ENCODE measurements at places on chromosomes 5 and 9.

GRCh38 chr5:55868846-55869245 is 17.7 kb downstream of the IL31RA start:
- no peak for DNase-seq

- no peak for DNase-seq
Measured at GRCh38 chr9:108783326-108783725, 72.5 kb downstream of the ACTL7B start.

GRCh38 chr5:58622936-58623871 is 40.3 kb downstream of the RAB3C start:
- no peak for DNase-seq

GRCh38 chr9:73165911-73166310 is 14.2 kb downstream of the ANXA1 start:
- no peak for DNase-seq

DNA sequence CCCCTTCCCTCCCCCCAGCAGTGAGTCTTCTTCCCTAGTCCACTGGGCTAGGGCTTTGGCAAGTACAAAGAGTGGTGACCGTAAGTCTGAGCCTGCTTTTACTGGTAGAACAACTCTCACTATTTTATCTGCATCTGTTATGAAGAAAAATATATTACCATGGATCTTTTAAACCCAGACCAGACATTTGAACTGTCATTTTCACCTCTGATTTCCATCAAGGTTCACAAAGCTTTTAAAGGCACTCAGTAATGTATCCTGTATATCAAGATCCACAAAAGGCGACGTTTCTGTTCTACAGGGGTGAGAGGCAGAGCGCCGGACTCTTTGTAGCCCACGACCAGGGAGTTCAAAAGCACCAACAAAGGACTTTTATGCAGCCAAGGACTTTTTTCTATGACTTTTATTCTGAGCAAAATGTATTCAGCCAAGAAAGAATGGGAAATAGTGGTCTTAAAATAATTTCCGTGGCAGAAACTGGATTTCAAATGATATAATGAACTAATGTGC is 388.3 kb downstream of the ANXA1 start:
- no peak for DNase-seq

DNA sequence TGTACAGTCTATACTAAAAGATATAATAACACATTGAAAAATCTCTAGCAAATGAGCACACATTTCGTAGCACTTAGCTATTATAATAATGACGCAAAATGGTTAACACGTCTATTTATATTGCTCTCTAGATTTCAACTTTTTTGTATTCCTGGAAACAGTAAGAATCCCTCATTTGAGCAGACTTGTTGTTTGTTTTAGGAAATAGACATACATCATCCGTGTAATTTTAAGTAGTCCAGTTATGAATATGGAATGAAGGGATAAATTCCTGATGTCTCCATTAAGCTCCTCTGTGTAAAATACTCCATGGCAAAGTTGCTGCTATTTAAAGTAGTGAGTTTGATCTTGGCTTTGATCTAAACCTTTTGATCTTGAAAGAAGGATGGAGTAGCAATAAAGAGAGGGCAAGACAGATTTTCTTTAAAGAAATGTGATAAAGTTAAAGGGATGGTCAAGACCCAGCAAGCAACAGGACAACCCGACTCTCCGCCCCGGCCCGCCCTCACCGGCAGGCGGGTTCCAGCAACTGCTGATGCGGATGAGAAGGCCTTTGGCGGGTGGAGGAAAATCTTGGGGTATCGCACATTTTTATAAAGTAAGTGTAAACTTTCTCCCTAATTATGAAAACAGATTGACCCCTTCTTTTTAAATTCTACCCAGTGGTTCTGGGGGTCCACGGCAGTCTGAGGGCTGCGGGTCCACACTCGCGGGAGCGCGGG is 277.4 kb downstream of the AOPEP start:
- peak; percentile 22 for DNase-seq

DNA sequence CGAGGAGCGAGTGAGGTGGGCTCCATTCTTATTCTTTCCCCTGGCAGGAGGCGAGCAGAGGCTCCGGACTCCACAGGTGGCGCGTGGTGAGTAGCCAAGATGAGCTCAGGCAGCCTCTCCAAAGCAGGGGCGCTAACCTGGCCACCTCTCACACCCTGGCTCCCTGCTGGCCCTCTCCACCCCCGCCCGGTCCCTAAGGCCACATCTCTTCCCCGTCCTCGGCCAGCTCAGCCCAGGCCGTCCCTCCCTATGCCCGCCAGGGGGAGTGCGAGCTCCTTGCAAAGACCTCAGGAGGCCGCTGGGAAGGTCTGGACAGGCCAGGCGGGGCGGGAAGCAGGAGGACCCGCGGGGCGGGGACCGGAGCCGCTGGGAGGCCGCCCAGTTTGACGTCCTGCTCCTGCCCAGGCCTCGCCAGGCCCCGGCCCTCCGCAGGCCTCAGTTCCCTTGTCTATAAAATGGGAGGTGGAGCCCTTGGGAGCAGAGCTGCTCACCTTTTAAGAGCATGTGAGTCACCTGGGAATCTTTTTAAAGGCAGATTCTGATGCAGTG is 46.3 kb upstream of the GGTA1 start:
- DNase-seq: peak; percentile 81

- no peak for DNase-seq
Measured at GRCh38 chr5:62783374-62784057, 204.9 kb downstream of the LRRC70 start.

DNA sequence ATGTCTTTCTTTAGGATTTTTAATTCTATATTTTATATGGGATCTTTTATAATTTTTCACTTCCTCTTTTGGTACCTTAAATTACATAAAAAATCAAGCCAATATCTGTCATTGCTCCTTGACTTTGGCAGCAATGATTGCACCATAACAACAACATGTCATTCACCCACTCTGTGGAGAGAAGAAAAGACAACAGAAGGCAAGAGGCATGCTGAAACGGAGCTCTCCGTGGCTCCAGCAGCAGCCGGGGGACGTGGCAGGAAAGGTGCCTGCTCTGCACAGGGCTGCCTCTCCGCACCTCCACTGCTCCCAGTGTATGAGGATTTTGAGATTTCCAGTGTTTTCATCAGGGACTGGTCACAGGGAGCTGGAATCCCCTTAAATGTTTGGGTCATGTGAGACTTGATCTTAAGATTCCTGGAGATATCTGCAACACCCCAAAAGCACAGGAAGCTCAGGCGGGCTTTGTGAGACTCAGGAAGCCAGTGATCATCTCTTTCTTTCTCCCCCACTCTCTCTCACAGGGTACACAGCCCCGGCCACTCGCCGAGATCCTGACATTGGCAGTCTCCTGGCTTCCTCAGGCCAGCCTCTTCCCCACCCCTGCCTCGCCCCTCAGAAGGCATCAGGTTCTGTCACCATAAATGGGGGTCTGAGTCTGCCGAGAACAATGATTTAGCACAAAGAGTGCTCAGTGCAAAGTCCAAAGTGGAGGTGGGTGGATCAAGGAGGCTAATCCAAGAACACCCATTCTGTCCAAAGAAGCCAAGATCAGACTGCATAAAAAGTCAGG is 74.6 kb downstream of the ACTL7B start:
- DNase-seq: no peak

DNA sequence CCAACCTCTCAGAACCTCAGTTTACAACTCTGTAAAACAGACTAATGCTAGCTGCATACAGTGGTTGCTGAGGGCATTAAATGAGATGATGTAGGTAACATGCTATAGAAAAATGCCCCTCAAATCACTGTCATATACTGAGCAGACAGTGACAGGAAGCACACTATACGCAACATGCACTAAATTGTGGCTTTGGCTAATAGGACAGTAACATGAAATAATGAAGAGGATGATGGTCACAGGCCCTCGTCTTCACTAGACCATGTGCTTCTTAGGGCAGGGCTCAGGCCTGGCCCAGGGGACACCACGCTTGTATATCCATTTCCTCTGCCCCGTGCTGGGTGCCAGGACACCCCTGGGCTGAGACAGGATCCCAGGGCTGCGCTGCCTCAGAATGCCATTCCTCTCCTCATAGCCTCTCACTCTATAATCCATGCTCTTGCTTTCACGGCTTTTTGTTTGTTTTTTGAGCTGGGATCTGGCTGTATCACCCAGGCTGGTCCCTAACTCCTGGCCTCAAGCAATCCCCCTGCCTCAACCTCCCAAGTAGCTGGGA is 18.9 kb downstream of the CSF1R start:
- DNase-seq: no peak

- DNase-seq: no peak
Measured at GRCh38 chr5:132198571-132198970, 29.1 kb downstream of the P4HA2 start.

DNA sequence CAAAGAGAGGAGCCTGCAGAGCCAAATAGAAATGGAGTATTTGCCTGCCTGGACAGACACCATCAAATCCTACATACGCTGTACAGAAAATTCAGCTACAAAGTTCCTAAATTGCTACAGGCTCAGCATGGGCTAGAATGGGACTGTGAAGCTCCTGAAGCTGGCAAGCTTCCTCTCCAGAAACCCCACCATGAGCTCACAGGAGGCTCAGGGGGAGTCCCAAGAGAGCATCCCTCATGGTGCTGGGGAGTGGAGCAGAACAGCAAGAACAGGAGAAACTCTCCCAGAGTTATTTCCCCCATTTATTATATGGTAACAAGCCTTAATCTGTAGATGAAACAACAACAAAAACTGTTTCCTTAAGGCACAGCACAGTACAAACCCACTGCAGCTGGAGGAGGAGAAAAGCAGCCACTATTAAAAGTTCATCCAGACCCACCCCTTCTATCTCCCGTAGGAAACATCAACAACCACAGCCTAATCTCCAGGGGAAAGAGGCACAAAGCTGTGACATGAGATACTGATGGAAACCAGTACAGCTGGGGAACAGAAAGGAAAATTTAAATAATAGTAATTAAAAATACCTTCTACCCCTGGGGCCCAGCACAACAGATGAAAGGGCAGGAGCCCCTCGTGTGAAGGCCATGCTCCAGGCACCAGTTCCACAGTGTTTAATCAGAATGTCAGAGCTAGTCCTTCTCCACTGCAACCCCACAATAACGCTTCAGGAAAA is 548.5 kb downstream of the MTRR start:
- DNase-seq: no peak

DNA sequence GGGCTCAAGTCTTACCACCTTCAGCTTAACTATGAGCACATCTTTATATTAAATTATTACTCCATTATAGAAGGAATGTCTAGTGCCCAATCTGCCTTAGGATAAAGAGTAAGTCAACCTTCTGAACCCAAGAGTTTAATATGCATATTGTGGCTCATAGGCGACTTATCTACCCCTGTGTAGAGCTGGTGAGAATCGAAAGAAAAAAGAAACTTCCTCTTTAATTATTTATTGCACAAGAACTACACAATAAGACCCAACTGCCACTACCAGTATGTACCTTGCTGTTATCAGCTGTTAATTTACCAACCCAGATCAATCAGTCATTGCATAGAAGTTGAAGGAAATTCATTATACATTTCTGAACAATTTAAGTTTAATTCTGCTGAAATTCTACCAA is 329.1 kb upstream of the SLC24A2 start:
- no peak for DNase-seq

DNA sequence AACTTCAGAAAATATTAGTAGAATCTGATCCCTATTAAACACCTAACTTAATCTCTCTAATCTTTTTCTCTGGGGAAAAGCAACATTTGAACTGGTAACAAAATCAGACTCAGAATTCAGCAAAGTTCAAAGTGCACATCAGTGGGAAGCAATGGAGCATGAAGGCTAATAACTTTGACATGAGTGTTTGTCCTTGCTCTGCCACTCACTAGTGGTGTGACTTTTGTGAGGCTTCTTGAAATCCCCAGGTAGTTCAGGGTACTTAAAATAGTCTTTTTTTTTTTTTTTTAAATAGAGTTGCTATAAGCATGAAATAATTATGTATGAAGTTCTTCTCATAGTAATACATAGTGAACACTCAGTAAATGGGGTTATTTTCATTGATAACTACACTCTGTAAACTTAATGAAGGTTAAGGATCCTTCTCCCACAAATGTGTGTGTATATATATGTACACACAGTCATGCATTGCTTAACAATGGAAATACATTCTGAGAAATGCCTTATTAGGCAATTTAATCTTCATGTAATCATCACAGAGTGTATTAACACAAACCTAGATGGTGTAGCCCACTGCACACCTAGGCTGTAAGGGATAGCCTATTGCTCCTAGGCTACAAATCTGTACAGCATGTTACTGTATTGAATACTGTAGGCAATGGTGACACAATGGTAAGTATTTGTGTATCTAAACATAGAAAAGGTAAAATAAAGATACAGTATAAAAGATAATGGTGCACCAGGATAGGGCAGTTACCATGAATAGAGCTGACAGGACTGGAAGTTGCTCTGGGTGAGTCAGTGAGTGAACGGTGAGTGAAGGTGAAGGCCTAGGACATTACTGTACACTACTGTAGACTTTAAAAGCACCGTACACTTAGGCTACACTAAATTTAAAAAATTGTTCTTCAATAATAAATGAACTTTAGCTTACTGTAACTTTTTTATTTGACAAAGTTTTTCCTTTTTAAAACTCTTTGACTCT is 73.3 kb upstream of the HMHB1 start:
- DNase-seq: no peak

DNA sequence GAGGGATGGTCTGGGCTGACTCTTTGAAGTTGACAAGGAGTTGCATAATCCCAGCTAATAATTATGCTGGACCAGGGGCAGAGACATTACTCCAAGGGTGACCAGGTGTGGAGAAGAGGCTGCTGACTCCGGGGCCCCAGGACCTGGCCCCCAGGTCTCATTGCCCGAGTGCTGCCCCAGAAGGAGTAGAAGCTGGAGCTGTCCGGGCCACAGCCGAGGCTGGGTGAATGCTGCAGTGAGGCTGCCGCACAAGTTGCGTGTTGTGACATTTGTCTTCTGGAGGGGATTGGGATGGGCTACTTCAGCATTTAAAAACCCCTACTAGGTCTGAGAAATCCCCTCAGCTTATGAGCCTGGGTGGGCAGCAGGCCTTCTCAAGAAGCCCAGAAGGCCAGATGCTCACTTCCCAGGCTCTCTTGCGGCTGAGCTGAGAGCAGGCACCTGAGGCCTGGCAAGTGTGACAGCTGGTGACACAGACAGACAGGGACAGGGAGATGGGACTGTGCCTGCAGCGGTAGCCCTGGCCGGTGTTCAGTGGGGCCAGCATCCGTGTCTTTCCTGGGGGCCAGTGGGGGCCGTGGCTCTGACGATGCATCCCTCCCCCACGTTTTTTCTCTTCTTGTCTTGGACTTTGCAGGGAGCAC is 122.8 kb downstream of the KCNIP1 start:
- no peak for DNase-seq

DNA sequence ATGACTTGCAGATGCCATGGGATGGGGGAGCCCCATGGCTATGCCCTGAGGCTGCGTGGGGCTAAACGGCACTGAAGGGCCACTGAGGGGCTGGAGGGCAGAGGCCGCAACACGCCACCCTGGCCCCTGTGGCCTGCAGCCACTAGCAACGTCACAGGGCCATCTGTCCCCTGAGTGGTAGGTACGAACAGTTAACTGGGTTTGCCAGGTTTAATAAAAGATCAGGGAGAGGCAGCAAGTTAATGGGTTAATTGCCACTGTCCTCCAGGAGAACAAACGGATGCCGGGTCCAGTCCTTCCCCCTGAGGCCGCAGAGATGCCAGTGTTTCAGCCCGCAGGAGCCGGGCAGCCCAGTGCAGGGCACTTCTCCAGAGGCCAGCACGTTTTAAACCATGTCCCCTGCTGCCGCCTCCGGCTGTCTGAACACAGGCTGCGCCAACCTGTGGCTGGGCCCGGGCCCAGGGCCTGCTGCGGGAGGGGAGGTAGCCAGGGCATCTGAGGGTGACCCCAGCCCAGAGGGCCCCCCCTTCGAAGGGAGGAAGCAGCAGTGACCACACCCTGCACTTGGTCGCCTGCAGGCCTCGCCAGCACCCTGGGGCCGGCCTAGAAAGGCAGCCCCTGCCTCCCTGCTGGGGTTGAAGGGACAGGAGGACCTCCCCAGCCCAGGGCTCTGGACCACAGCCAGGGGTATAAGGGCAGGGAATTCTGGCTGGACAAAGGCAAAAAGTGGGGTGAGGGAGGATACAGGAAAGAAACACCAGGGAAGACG is 227.3 kb downstream of the FANCC start:
- DNase-seq: no peak

All from activated CD8-positive, alpha-beta T cell treated with anti-CD3 and anti-CD28 coated beads, Interleukin-2, amount 10 ng/mL, durations not matched to agents 7 days and 5 days (primary cell).